Natural killer cell treated with Interleukin-12 subunit alpha and Interleukin-12 subunit beta and Interleukin-15 and Interleukin-18, amount 100 ng/mL, for 72 hours (primary cell): ENCODE measurements at places on chromosomes 5 and 9. TPM values are rescaled to one million over a fixed set of nuclear protein-coding genes. Genes with fewer than 3 reads are reported as not detected.

- H3K4me3 ChIP-seq, result no peak overlapping the region
- no peak for DNase-seq
- peaks cover 6% of the 10 kb centered on the region for H3K4me1 ChIP-seq
- no peaks in the 10 kb centered on the region for H3K36me3 ChIP-seq
- no peak overlapping the region for H3K27ac ChIP-seq
These were observed 41.5 kb downstream of the SH3PXD2B start for GRCh38 chr5:172412724-172413286.

- H3K36me3 ChIP-seq, result no peaks in the 10 kb centered on the region
- no peak overlapping the region for H3K27ac ChIP-seq
- DNase-seq, result no peak
- peaks cover 5% of the 10 kb centered on the region for H3K27me3 ChIP-seq
- H3K4me3 ChIP-seq, result no peak overlapping the region
- peaks cover 5% of the 10 kb centered on the region for H3K4me1 ChIP-seq
These were observed 15.7 kb downstream of the KIAA1958 start for GRCh38 chr9:112502175-112502946.

- no peak overlapping the region for H3K4me3 ChIP-seq
- H3K4me1 ChIP-seq, result no peaks in the 10 kb centered on the region
- H3K27ac ChIP-seq, result no peak overlapping the region
- H3K36me3 ChIP-seq, result no peaks in the 10 kb centered on the region
- no peak for DNase-seq
These were observed 25.5 kb downstream of the PITX1 start for GRCh38 chr5:135008556-135008955.

DNA sequence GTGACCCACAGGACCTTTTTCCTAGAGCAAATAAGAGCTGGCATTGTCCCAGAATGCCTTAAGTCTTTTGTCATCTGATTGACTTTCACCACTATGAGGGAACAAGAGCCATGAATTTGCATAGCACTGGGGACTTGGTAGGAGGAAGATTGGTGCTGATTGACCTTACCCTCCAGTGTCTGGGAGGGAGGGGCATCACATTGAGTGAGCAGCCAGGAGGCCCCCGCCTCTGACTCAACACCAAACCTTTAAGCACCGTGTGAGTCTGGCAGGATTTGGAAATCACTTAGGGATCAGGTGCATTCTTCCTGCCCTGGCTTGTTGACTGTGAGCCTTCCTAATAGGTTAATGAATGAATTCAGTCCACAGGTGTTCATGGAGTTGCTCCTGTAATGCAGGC is 40.7 kb downstream of the WNK2 start:
- no peak overlapping the region for H3K27ac ChIP-seq
- no peak for DNase-seq
- H3K4me3 ChIP-seq, result no peak overlapping the region
- no peaks in the 10 kb centered on the region for H3K36me3 ChIP-seq
- H3K4me1 ChIP-seq, result no peaks in the 10 kb centered on the region
- H3K27me3 ChIP-seq, result peaks cover 42% of the 10 kb centered on the region

- H3K27me3 ChIP-seq, result no peaks in the 10 kb centered on the region
- H3K4me1 ChIP-seq, result peaks cover 3% of the 10 kb centered on the region
- H3K27ac ChIP-seq, result no peak overlapping the region
- no peak overlapping the region for H3K4me3 ChIP-seq
- DNase-seq, result no peak
These were observed 61.1 kb downstream of the PSD2 start for GRCh38 chr5:139856714-139857113.

GRCh38 chr5:57832875-57833274 is 350.3 kb upstream of the ACTBL2 start:
- DNase-seq, result no peak
- no peaks in the 10 kb centered on the region for H3K27me3 ChIP-seq
- H3K4me1 ChIP-seq, result no peaks in the 10 kb centered on the region
- no peak overlapping the region for H3K27ac ChIP-seq
- no peaks in the 10 kb centered on the region for H3K36me3 ChIP-seq

Gene TTLL11
- total RNA-seq, result 6.2 TPM
